ENCODE measurements at places on chromosomes 4 and X.

GRCh38 chr4:123349421-123350190 lies 47.0 kb upstream of the SPRY1 start:
- ATAC-seq, result no peak

- ATAC-seq, result no peak
Measured at GRCh38 chrX:9598344-9598743, 133.5 kb downstream of the TBL1X start.

- no peak for ATAC-seq
Measured at GRCh38 chr4:23153076-23153475, 460.3 kb downstream of the GBA3 start.

- ATAC-seq, result no peak
Measured at GRCh38 chr4:113763029-113763285, 1.4 kb upstream of the CAMK2D start.

DNA sequence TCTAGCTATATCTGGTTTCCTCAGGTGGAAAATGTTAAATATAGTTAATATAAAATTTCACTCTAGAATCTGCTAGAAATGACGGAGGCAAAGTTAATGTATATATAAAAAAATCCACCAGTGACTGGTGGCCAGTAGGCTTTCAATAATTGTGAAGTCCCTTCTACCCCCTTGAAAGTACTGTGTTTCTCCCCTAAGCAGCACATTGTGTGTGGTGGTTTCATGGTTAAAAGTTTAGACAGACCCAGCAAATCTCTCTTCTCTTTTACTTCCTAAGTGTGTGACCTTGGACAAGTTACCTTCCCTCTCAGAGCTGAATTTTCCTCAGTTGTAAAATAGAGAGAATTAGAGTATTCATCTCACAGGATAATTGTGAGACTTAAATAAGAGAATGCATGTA lies 600 bp upstream of the HEPH start:
- ATAC-seq, result no peak

- no peak for ATAC-seq
Measured at GRCh38 chr4:162871990-162872389, 294.7 kb downstream of the NAF1 start.

- ATAC-seq, result no peak
Measured at GRCh38 chrX:70494441-70494840, 49.8 kb downstream of the DLG3 start.

- ATAC-seq, result no peak
Measured at GRCh38 chr4:150363721-150364688, 217.9 kb upstream of the MAB21L2 start.

DNA sequence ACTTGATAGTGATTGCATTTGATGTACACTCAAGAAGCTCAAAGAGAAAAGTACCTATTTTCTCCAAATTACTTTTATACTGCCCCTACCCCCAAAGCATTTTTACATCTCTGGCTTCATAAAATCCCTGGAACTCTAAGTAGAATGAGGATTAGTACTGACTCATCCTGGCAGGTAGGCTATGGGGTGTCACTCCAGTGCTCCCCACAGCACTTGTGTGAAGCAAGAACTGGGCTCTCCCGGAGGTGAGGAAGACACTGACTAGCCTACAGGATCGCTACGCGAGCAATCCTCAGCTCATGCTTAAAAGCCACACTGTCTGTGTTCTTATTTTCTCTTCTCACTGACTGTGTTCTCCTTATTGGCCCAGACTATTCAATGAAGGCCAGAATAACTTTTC lies 90.4 kb upstream of the NDP start:
- no peak for ATAC-seq

GRCh38 chrX:129779086-129779672 lies 570 bp upstream of the SASH3 start:
- no peak for ATAC-seq

DNA sequence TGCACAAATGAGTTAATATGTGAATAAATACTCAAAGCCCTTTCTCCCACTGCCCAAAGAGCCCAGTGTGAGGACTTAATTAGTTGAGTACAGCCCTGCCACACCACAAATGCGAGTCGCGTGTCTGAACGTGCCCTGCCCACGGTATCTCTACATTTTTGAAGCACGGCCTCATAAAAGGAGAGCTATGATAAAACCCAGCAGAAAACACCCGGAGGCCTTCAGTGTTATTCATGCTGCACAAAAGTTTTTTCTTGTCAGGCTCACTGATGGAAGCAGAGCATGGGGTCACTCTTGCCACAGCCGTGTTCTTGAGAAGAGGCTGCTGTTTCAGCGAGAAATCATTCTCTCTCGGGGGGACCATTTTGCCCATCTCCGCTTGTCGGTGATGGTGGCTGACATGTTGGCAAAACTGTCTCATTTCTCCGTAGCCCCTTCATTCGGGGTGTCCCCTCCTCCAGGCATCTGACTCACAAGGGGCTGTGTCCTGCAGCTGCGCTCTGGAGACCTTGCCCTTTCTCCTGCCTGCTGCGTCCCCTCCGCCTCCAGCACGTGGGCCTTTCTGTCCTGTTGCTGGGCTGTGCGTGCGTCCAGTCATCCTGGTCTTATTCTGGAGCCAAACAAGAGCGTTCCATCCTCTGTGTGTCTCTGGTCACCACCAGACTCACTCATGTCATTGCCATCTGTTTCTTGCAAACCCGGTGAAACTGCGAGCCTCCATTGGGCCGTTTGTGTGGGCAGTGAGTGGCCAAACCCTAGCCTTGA lies 88.8 kb downstream of the SORCS2 start:
- no peak for ATAC-seq

- no peak for ATAC-seq
Measured at GRCh38 chr4:7522452-7523220, 87.9 kb upstream of the PSAPL1 start.

DNA sequence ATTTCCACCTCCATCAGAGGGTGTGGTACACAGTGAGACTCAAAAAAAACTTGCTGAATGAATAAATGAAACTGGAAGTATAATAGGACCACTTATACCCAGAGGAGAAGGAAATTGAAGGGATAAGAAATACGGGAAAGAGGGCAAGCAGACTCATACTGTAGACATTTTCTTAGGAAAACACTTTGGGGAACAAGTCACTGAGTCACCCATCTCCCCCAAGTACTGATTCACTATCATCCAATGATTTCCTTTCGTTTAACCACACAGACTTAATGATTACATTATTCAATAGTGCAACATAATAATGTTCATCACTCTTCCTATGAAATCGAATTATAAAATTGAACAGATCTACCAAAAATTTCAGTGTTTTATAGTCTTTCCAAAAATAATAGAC lies 97.1 kb downstream of the LDB2 start:
- no peak for ATAC-seq

- no peak for ATAC-seq
Measured at GRCh38 chrX:39869846-39870601, 227.7 kb downstream of the BCOR start.

- ATAC-seq, result no peak
Measured at GRCh38 chr4:126182786-126183185, 868.0 kb downstream of the FAT4 start.

GRCh38 chrX:254630-255215 lies 26.5 kb upstream of the PLCXD1 start:
- ATAC-seq, result peak; percentile 8

DNA sequence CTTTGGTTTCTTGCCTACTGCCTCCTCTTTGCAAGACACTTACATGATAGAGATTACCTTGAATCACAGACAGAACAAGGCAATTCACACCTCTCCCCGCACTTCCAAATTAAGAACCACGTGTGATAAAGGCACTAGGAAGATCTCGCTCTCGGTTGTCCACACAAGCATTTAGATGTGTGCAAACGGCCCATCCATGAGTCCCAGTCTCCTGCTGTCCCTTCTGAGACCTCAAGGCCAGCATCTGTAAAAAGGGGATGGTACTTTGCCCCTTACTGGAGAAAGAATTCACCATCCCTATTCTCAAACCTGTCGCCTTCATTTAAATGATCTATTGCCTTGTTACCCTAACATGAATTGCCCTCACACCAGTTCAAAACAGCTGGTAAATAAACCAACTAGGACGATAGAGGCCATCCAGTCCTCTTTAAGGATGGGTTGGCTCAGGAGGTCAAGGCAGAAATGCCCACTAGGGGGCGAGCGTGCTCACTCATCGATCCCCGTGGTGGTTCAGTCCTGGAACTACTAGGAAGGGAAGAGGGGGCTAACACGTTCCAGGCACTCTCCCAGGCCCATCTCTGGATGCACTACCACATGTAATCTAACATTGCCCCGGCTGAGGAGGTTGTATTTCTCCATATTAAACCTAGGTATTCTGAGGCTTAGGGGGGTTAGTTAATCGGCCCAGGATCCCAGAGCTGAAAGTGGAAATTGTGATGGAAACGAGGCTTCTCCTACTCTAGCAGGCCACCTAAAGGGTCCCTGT lies 95.8 kb downstream of the DHX15 start:
- peak; percentile 27 for ATAC-seq

DNA sequence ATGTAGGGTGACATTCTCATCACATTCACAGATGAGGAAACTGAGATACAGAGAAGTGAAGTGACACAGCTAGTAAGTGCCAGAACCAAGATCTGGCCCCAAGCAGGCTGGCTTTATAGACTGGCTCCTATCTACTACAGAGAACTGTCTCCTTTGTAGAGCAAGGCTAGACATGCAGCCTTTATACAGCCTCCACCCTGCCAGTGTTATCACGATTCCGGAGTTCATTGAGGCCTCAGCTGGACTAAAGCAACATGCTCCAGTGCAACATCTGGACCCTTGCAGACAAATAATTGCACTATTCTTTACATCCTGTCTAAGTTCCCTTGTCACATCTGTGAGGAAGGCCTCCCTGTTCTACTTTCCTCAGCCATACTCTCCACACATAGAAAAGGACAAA lies 58.0 kb upstream of the XIAP start:
- no peak for ATAC-seq

DNA sequence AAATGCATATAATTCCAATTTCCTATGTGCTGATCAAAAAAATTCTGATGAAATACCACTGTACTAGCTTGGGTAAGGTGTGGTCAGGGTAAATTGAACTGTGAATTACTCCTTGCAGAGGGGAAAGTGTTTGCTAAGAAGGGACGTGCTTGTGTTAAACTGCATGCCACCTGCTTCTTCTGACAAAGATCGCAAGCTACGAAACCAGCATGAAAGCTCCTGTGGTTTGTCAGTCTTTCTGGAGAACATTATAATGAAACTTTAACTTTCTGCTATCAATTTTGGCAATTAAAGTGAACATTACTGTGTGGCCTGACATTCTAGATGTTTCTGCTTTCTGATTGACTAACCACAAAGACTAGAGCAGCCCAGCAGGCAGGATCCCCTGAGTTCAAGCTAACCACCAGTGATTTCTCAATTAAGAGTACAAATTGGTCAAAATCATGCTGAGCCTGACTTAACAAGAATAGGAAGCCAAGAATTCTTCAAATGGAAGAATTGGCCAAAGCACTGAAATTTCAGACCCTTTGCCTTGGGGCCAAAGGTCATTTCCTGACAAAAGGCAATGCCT lies 239.0 kb downstream of the SLITRK2 start:
- ATAC-seq, result no peak

DNA sequence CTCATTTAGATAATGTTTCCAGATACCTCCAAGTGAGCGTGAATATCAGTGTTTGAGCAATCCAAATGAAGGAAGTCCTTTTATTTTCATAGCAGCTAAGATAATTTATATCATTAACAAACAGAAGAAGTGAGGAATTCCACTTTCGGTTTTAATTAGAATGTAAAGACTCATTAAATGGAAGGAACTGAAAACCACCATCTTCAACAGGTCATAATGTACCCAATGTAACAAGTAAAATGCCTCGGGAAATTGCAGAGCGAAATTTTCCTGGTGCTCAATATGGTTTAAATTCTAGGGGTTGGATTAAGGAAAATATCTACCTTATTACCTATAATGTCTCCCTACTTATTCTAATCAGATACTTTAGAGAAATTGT lies 33.9 kb upstream of the SLC9A7 start:
- no peak for ATAC-seq

DNA sequence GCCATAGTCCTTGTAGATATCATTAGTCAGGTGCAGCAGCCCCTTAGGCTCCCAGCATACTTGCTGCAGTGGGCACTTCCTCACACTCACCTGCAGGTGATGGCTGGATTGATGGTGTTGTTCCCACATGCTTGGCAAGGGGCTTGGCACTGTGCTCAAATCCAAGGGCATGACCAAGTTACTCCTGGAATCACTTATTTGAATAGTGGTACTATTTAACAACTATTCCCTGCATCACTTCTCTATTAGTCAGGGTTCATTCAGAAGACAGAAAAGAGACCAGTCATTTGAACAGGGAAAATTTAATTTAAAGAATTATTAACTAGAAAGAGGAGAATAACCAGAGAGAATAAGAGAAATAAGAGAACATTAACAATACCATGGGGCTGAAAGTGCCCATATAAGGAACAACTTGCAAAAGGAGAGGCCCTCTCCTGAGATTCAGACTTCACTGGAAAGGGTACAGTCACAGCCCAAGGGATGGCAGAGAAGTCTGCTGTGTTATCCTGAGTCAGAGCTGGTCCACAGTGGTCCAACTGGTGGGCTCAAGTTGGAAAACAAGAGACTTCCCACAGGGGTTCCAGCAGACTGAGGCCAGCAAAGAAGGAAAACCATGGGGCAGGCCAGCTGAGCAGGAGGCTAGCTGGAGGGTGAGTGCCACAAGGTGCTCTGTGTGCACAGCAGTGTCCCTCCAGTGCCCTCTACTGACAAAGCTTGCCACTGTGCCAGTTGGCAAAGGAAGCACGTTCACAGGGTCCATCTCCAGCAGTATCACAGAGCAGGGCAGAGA lies 9.8 kb downstream of the SPP1 start:
- peak; percentile 67 for ATAC-seq

DNA sequence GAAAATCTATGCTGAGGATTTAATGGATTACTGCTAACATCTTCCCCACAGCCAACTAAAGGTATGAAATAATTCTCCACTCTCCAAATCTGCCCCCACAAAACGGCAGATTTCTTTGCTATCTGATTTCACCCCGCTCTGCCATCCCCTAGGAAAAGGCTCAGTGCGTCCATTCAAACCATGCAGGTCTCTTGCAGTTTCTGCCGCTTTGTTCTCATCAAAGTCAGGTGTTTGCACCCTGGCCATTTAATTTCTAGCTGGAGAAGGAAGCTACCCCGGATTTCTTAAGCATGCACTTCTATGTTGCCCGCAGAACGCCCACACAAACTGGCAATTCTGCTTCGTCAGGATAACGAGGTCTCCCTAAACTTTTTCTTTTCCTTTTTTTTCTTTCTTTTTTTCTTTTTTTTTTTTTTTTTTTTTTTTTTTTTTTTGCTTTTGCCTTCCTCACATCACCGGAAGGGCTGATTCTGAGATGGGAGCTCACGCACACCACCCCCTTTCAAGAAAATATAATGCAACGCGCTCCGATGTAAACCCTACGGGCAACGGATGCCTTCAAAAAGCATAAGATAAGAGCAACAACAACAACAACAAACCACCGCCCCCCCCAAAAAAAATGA lies 3.3 kb downstream of the NLGN4X start:
- no peak for ATAC-seq

DNA sequence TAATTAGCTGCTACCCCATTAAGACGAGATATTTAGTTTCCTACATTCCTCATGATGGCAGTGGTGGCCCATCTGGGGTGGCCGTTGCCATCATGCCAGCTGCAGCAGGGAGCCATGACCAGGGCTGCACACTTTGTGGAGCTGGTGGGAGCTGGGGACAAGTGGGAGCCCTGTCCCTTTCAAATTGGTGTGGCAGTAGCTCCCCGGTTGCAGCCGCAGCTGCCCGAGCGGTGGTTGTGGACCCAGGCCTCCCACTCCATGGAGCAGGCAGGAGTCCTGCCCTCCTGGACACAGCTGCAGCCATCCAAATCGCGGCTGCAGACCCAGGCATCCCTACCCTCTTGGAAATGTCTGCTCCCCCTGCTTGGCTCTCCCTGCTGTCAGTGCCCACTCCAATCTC lies 9.3 kb upstream of the SYTL5 start:
- no peak for ATAC-seq
